Activated CD4-positive, alpha-beta T cell treated with anti-CD3 and anti-CD28 coated beads for 36 hours (primary cell): ENCODE measurements at places on chromosomes 2 and 18.

DNA sequence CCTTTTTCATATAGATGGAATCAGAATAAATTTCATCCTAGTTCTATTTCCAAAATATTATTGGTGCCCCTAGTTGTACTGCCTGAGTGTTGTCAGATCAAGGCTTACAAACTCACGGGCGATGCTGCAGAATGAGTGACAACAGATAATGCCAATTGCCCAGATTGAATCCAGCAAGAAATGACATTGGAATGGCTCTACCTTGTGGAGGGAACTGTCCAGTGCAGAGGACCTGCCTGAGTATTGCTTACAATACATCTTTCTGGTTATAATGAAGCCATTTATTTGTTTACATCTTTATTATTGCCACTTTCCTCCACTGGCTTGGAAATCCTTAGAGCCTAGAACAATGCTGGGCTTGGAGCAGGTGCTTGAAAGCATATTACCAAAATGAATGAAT is 7.8 kb upstream of the IL1R2 start:
- DNase-seq = no peak

DNA sequence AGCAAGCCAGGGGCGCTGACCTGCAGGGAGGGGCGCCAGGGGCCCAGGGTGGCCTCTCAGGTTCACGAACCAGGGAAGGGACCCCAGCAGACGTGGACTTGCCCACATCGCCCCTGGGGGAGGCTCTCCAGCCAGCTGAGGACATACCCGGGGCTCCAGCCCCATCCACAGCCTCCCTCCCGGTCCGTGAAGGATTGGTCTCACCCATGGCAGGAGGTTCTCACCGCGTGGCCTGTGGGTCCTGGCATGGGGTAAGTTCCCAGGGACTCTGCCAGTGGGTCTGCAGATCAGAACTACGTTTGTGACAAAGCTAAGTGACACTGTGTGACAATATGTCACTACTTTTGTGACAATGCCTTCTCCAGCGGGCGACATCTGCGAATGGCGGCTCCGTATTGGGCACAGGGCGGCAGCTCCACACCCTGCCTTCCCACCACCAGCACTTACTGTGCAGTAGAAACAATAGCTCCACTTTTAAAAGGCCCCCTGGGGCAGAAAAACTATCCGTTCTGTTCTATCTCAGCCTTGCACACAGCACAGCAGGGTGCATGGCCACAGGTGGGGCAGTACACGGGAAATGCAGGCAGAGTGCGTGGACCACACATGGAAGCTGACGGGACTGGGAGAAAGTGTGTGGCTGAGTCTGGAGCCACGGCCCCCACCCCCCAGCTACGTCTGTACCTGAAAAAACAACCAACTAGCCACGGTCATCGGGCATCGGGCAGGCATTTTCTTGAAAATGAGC is 65.2 kb upstream of the CTDP1 start:
- no peak for DNase-seq

DNA sequence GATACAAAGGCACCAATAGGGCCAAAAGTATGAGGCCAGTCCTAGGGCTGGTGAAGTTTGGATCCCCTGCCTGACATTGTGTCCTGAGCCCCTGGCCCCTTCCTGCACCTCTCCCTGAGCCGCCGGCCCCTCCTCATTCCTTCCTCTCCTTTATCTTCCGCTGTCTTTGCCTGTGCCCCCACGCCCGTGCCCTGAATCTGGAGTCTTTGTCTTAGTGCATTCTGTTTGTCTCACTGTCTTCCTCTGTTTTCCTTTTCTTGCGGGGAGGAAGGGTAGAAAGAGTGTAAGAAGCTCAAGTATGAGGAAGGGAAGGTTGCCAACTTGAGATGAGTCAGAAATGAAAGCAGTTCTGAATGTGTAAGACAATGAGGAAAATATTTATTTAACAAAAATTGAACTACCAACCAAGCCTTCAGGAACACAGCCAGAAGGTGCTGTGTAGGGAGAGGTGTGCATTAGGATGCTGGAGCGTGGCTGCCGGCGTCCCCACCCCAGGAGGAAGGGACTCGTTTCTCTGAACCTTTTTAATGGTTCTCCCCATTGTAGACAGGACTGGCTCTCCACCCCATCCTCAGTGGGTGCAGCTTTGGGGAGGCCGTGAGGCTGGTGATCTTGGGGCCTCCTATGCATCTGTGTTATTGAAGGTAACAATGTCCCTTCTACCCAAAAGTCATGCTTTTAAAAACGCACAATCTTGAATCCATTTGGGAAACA is 133.1 kb downstream of the NEDD4L start:
- DNase-seq = no peak

DNA sequence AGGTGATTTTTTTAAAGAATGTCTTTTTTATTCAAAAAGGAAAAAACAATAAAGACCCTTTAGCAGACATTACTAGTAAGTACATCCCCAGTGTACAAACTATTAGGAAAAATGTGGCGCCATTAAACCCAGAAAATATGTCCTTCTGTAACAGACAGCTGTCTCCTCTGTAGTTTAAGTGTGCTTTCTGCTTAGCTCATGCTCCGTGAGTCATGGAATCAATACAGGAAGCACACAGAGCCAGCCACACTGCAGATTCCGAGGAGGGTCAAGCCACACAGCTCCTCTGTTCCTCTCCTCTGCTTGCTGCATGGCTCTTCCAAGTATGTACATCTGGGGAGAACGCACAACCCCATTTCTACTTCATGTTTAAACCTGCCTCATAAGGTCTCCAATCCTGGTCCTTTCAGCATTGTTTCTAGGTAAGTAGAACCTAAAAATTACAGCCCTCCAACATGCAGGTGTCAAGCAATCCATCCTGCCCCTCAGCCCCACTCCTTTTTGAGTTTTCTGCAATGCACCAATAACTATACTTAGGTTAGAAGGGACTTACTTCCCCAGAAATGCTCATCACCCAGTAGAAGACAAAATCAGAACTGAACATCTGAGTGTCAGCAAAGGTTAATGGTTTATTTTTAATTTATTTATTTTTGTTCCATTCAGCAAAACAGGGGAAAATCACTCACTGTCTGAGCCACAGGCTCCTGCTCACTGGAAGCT is 37.5 kb downstream of the ACVR1 start:
- peak; percentile 55 for DNase-seq

DNA sequence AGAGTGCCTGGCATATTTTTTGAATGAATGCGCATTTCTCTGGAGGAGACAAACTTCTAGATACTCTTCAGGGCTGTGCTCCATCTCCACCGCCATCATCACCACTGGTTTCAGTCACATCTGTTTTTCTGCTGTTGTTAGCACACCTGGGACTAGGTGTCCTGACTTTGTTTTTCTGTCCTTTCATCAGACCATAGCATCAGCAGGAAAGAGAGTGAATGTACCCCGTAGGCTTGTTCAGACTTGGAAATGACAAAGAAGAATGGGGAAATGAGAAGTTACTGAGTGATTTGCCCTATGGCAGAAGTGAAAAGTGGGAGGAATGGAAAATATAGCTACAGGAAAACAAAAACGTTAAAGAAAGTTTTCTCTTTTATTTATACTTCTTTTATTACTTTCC is 965.2 kb upstream of the FANCL start:
- no peak for DNase-seq

GRCh38 chr2:238097988-238098871 is 1.9 kb upstream of the ESPNL start:
- DNase-seq = no peak

- no peak for DNase-seq
Measured at GRCh38 chr2:23601301-23601965, 216.5 kb downstream of the KLHL29 start.
